Bronchial smooth muscle cell (primary cell): ENCODE measurements at places on chromosomes 5 and 9. TPM values are rescaled to one million over a fixed set of nuclear protein-coding genes. Genes with fewer than 3 reads are reported as not detected.

Gene SMIM27
- 6.5 and 7.7 TPM in 2 replicates for total RNA-seq

Gene KCNIP1
- total RNA-seq = not detected in 2 replicates

Gene PTPRD
- 1.7 and 13.1 TPM in 2 replicates for total RNA-seq

Gene SPINK9
- total RNA-seq = not detected in 2 replicates

Gene C5orf52
- not detected in 2 replicates for total RNA-seq

Gene ZFAND5
- 53.9 and 78.0 TPM in 2 replicates for total RNA-seq

Gene C1QTNF2
- 0.32 and 0.86 TPM in 2 replicates for total RNA-seq

Gene PCDHGA2
- total RNA-seq = 2.3 and 4.9 TPM in 2 replicates

Gene CDKN2AIPNL
- 12.2 and 29.6 TPM in 2 replicates for total RNA-seq
